Foreskin keratinocyte (primary cell): ENCODE measurements at places on chromosomes 2 and 18. TPM values are rescaled to one million over a fixed set of nuclear protein-coding genes. Genes with fewer than 3 reads are reported as not detected.

DNA sequence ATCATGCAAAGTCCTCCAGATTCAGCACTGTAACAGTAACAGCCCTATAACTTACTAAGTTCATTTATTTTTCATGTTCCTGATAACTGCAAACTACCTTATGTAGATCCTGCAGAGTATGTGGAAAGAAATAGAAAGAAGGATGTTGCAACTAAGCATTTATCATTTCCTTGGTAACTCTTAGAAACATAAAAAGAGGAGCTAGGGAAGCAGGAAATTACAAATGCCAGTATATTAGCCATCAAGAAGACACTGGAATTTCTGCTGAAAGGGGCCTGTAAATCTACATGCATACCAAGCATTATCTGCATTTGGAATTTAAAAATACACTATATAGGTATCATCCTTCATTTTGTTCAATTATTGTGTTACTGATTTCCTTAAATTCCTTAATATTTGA is 66.8 kb downstream of the PDE11A start:
- no peak for DNase-seq

DNA sequence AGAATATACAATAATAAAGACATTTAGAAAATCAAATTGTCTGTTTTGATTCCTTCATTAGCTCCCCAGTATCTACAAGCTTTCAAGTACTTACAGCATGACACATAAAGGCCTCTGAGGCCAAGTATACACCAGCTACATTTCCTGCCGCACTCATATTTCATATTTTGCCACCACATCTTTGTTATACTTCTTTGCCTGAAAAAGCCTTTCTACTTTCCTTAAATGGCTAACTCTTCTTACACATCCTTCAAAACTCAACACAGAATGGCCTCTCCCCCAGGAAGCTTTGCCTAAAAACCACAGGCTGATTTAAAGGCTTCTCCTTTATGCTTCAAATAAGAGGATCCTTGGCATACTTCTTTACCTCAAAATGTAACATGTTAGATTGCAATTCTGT is 4.5 kb downstream of the STK17B start:
- DNase-seq = no peak

DNA sequence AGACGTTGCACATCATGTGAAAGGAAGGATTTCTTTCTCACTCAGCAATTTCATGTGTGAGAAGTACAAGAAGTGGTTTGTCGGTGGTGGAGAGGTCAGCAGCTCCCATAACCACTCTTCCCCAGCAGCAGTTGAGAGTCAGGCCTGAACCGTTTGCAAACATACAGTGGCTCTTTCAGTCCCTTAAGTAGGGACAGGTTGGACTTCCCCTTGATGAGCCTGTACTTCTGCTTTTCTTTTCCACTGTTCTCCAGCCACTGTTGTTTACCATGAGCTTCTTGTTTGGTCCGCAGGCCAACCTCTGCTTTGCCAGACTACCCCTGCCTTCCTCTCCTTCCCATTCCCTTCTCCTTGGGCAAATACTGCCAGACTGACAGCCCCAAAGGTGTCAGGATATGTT is 391.3 kb upstream of the CELF4 start:
- no peak for DNase-seq

DNA sequence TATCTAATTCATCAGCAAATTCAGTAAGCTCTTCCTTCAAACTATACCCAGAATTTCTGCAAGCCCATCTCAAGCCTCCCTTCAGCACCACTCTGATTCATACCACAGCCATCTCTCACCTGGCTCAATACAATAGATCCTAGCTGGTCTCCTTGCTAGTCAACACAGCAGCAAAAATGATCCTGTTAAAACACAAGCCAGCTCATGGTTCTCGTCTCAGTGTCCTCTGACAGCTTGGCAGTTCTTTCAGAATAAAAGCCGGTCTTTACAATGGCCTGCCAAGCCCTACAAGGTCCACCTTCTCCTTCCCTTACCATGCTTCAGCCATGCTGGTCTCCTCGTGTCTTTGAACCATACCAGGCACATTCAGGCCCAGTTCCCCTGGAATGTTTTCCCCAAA is 296.9 kb upstream of the RND3 start:
- DNase-seq = no peak

DNA sequence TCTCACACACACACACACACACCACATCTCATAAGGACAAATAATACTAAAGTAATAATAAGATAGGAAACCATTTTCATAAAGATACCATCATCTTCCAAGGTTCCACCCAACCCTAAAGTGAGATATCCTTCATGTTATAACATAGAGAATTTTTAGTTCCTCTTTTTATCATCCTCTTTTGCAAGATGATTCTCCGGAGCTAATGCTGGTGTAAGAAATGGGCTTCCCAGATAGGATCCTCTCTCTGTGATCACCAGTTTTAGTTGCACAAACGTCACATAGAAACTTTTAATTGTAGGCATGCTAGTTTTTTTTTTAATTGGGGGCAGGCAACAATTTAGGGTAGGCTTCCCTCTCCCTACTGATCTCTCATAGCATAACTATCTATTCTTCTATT is 49.6 kb downstream of the ARHGAP25 start:
- DNase-seq = no peak

GRCh38 chr2:45000341-45000901 is 8.8 kb downstream of the SIX2 start:
- DNase-seq = no peak

DNA sequence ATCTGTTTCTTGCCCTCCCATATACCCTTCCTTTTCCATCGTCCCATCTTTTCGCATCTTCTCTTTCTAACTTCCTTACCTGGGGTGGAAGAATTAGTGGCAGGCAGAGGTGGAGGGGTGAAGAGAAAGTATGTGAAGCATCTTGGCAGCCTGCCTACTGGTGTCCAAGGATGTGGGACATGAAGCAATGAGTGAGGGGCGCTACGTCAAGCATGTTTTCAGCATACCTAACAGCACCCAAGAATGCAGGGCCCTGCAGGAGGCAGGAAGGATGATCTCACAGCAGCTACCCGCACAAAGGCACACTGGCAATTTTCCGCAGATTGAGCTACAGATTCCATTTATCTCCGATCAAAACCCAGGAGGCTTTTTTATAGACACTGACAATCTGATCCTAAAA is 42.2 kb downstream of the METTL4 start:
- DNase-seq = peak; percentile 79

DNA sequence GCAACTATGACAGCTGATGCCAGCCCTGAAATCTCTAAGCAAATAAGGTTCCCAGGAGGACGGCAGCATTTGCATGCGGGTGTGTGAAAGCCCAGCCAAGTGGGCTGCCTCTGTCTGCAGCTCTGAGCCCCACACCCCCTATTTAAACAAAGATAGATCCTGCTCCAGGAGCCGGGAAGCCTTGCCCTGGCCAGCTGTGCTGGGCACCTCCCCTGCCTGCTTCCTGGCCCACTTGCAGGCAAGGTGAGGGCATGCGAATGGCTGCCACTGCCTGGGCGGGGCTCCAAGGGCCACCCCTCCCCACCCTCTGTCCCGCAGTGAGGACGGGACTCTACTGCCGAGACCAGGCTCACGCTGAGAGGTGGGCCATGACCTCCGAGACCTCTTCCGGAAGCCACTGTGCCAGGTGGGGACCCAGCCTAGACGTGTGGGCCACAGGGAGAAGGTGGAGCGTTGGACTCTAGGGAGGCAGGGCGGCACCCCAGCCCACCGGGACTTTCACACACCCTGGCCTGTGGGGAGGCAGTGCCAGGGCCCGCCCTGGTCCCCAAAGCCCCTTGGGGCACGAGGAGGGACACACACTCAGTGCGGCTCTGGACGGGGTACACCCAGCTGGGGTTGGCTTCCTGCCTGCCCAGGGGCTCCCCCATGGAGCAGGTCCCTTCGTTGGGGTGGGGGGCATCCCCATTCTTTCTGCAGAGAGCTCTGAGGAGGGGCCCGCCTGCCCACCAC is at the start of gene ANO7:
ANO7 (plus strand) TSS at position 317 of the 732 bp plus-strand sequence. CDS start 1,387 bp downstream, outside the sequence.
- DNase-seq = no peak

- peak; percentile 63 for DNase-seq
These were observed 2.9 kb downstream of the SERPINB2 start for GRCh38 chr18:63890237-63890949.

DNA sequence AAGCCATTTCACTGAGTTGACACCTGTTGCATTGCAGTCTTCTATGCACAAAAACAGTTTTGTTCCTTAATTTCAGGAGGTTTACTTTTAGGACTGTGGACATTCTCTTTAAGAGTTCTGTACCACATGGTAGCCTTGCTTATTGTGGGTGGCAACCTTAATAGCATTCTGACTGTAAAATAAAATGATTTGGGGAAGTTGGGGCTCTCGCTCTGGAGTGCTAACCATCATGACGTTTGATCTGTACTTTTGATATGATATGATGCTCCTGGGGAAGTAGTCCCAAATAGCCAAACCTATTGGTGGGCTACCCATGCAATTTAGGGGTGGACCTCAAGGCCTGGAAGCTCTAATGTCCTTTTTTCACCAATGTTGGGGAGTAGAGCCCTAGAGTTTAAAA is 3.4 kb downstream of the CTLA4 start:
- no peak for DNase-seq

- DNase-seq = no peak
These were observed 175.2 kb downstream of the NYAP2 start for GRCh38 chr2:225574582-225575138.

DNA sequence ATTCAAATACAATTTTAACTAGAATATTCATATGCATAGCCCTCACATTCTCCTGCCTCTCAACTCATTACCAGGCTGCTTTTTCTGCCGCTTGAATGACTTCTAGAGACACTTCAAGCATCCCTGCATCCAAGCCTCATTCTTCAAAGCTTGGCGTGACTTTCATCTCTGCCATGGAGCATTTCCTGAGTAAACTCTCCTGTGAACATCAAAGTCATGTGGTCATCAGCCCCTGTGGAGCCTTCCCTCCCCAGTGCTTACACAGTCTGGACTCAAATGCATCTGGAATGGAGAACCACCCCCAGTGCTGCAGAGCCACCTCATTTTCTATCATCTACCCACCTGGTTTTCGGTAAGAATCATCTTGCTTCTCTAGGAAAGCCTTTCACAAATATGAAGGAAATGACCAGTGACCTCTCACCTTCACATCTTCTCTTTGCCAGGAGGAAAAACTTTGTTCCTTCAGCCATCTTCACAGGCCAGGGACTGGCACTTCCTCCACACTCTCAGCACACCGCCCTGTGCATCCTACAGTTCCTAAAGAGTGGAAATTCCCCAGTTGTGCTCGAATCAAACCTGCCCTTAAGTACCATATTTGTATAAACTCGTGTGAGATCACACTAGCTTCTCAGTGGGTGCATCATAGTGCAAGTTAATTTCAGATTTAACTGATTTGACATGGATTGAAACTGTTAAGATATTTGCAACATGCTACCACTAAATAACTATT is 116.4 kb downstream of the COL6A3 start:
- DNase-seq = no peak

DNA sequence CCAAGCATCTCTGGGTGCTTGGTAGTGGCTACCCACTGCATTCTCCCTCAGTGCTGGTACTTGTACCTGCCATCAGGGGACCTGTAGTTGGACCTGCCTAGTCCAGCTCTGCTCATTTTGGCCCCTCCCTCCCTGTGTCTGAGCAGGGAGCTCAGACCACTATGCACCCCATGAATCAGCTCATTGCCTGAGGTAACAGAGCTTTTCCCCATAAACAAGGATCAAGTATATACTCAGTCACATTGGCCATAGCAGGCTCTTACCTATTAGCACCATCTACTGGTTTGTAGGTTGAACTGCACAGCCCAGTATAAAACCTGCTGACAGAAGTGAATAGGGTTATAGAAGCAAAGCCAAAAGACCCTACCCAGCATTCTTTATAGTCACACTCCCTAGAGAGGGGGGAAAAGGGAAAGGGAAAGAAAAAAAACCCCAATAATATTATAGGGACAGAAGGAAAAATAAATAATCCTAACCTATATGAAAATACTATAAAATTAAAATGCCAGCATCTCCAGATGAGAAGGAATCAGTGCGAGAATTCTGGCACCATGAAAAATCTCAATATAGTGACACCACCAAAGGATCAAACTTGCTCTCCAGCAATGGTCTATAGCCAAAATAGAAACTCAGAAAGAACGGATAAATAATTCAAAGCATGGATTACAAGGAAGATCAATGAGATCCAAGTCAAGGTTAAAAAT is 6.9 kb upstream of the FLACC1 start:
- DNase-seq = peak; percentile 67

- no peak for DNase-seq
These were observed 161.5 kb downstream of the CAPN13 start for GRCh38 chr2:30645745-30646119.

MC5R gene
- total RNA-seq = not detected in 2 replicates

IL18RAP gene
- total RNA-seq = not detected in 2 replicates

IL18R1 gene
- 2.2 and 4.0 TPM in 2 replicates for total RNA-seq

PLCD4 gene
- 4.0 and 4.1 TPM in 2 replicates for total RNA-seq

TMEM182 gene
- 2.9 and 3.4 TPM in 2 replicates for total RNA-seq

MYO5B gene
- total RNA-seq = 6.8 and 8.4 TPM in 2 replicates
